ENCODE measurements at places on chromosomes 3 and 15.

DNA sequence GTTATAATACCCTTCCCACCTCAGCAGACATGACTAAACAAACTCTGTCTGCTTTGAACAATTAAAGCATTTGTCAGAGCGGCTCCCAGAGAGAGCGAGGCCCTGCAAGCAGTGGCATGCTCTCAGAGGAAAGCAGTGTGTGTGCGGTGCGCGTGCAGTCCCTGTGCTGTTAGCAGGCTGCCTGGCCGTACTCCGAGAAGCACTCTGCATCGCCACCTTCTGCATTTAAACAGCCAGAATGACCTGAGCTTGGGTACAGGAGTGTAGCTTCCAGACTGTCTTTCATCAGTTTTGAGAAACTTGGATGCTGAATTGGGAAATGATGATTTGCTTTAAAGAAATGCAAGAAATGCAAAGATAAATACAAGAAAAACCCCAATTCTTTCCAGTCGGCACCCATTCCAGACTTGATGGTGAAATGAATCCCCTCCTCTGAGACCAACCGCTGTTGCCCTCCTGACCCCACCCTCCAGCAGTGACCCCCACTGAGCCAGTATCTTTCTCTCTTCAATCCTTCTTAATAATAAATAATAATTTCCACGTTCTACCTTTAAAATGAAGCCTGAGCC lies 113.5 kb downstream of the VGLL4 start:
- DNase-seq = peak; percentile 70

DNA sequence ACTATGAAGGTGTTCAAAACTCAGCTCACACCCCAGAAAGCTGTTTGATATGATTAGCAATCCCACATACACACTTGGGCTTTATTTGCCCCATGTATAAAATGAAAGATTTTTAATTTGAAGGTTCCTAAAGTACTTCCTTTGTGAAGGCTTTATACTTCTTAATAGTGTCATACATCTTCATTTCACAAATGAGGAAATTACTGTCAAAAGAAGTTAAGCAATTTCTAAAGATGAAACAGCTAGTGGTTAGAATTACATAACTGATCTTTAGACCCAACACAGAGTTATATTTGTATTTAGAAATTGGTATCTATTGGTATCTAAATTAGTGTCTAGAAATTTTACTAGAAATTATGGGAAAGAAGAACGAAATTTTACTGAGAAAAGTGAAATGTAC lies 7.1 kb downstream of the CD200R1 start:
- no peak for DNase-seq

GRCh38 chr3:88433568-88433967 lies 283.8 kb downstream of the C3orf38 start:
- no peak for DNase-seq

DNA sequence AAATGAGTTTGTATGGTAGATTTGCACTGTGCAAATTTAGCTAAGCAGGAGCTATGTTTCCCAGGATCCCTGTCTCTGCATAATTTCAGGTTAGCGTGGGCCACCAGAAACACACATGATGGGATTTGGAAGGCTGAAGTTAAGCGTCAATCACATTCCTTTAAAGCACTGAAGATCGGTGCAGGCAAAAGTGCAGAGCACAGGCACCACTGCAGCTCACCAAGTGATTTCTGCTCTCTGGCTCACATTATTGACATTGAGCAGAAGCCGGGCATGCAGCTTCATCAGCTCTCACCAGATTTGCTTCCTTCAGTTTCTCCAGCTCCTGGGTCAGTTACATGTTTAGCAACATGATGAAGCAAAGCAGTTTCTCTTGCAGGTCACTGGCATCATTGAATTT lies 256.4 kb upstream of the TGFBR2 start:
- no peak for DNase-seq

- no peak for DNase-seq
Measured at GRCh38 chr15:93274257-93274656, 185.2 kb upstream of the RGMA start.

- no peak for DNase-seq
Measured at GRCh38 chr3:190444006-190444405, 5.7 kb downstream of the TMEM207 start.

GRCh38 chr3:38154033-38154494 lies 11.3 kb upstream of the OXSR1 start:
- peak; percentile 72 for DNase-seq

DNA sequence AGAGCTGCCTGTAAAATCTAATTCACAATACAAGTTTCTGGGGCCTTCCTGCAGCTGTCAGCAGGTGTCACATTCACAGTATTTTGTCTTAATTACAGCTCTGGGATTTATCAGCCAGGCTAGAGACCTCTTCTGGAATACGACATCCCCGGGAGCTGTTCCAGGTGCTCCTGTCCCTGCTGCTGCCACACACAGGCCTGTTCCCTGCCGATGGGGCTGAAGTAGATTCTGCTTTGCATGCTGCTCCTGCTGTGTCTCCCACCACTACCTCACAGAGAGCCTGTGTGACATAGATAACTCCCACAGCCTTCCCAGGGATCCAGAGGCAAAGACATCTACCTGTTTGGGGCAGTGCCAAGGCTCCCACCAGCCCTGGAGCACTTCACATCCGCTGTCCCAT lies 20.4 kb downstream of the COLQ start:
- DNase-seq = no peak

- DNase-seq = no peak
Measured at GRCh38 chr3:122146466-122146865, 37.0 kb upstream of the CASR start.

DNA sequence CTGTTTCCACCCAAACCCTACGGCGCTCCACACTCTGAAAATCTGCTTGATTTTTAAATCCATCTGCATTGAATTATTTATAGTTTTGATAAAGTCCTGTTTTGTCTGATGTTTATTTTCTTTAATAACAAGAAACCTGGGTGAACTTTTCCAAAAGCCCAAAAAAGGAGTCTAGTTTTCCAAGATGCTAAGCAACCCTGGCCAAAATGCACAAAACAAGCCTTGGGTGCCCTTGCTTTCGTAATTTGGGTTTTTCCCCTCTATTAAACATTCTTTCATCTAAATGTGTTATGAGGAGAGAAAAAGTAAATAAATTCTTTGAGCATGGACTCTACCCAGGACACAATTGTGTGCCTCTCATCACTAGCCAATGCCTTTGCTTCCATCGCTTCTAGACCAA lies 468.9 kb downstream of the MCTP2 start:
- no peak for DNase-seq

DNA sequence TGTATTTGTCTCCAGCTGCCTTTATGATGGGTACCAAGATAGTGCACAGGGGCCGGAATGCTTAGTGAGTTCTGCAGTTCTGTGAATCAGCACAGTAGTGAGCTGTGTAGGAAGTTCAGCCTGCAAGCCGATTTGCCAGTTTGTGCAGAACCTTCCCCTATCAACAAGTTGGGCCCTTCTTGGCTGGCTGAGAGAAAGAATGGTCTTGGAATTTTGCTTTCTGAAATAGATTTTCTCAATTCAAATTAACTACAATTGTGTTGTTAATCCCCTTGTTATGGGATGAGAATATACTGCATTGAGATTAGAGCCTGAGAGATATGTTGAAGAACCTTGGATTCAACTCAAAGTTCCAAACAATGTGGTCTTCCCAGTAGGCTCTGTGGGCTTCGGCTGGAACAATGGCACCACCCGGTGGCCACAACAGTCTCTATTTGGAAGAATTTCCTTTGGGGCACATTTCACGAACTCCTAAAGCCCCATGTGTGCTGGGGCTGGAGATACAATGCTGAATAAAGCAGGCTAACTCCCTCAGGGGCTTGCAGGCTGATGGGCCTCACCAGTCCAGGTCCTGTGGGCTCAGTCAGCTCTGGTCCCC lies 59.1 kb downstream of the TRIM42 start:
- peak; percentile 65 for DNase-seq

- peak; percentile 74 for DNase-seq
Measured at GRCh38 chr3:36196058-36196457, 184.2 kb upstream of the STAC start.

DNA sequence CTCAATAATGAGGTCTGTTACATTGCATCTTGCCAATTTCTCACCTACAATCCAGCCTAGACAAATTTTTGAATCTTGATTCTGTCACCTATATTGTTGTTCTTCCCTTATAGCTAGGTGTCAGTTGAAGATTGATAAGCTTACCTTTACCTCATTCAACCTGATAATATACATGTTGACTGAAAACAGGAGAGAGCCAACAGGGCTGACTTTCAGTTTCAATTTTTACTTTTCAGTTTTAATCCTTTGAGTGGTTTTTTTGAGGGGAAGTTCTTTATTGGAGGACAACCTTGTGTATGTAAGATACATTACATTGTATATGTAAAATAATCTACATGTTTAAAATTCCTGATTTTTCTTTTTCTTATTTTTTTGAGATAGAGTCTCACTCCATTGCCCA lies 5.8 kb downstream of the ATP13A5 start:
- no peak for DNase-seq

DNA sequence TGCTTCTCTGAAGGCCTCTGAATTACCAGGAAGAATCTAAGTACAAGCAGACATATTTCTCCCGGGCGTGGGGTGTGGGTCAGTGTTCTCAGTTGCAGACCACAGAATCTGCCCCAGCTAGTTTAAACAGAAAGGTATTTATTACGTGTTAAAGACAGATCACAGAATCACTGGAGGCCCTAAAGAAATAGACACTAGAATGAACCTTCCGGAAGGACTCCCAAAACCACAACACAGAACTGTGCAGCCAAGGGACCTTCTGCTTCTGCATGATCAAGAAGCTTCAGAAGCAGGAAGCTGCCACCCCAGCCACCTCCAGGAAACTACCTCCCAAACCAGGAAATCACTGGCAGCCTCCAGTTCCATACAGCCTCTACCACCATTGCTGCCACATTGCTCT lies 32.7 kb upstream of the ZFAND6 start:
- no peak for DNase-seq

DNA sequence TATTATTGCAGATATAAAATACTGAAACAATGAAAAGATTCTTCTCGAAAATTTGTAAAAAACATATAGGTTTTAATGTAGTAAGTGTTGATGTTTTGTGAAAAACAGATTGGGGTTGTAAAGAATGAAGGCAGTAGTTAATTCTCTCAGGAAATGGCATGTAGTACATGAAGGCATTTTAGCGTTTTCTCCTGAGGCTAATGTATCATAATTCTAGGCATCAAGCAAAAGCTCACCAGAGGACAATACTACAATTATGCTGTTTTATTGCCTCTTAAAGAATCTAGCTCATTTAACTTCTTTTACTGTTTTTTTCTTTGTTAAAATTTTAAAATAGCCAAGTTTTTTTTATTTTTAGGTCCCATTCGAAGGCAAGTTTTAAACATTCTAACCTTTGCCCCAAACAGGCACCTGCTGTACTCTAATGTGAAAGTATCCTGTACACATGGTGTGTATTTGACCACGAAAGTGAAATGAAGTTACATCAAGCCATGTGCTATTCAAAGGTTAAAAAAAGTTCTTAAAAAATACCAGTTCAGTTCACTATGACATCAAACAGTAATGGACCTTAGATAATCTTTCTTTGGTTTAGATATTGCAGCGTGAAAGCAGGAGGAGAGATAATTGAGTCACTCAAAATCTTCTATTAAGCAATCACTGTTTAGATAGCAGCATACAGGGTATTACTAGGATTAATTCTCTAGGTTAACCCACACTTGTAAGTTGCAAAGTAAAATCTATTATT lies 163.6 kb downstream of the ECT2 start:
- DNase-seq = no peak

DNA sequence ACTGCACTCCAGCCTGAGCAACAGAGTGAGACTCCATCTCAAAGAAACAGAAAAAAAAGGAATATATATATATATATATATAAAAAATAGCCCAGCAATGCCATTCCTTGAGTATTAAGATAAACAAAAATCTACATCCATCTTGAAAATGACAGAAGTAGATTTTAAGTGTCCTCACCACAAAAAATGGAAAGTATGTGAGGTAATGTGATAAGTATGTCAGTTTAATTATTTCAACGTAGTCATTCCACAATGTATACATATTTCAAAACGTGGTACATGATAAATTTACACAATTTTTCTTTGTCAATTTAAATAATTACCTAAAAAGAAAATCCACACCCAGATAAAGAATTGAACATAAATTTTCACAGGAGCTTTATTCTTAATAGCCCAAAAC lies 54.9 kb downstream of the HCN4 start:
- no peak for DNase-seq

GRCh38 chr3:66582721-66583423 lies 82.0 kb upstream of the LRIG1 start:
- DNase-seq = peak; percentile 72

- no peak for DNase-seq
Measured at GRCh38 chr3:131386429-131387165, 5.0 kb downstream of the NUDT16 start.

DNA sequence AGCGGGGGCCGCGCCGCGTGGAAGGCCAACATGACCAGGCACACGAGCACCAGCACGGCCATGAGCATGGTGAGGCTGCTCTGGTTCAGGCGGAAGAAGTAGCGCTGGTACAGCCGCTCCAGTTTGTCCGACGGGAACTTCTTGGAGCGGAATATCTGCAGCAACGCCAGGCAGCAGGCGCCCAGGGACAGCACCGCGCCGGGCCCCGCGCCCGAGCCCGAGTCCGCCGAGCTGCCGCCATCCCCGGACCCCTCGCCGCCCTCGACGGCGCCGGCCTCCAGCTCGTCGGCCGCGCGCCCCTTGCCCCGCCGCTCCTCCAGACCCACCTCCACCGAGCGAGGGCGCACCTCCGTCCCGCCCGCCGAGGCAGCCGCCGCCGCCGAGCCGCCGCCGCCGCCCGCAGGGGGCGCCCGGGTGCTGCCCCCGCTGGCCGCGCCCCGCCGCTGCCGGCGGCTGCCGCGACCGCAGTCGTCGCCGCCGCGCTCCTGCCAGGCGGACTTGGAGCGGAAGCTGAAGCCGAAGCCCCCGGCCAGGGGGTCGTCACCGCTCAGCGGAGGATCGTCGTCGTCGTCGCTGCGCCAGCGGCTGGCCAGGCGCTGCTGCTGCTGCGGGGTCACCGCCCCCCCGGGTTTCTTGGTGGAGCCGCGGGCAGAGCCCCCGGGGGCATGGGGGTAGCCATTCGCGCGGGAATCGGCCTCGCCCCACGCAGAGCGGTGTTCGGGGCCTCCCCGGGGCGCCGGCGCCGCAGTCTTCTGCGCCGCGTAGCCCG lies 957 bp downstream of the ADCY5 start:
- no peak for DNase-seq

- DNase-seq = no peak
Measured at GRCh38 chr3:15845475-15845874, 47.7 kb upstream of the ANKRD28 start.

GRCh38 chr15:49908236-49908932 lies 210.6 kb downstream of the ATP8B4 start:
- peak; percentile 23 for DNase-seq

DNA sequence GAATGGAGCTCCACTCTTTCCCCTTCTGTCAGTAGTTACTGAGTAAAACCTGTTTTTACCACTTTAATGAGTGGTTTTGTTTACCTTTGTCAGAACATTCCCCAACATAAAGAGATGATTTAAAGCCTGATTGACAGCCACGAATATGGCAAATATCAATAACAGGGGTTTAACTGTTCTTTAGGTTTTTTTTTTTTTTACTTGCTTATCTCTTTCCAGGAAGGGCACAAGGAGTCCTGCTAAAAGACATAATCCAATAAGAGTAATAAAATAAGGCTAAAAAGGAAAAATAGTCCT lies 11.5 kb upstream of the UBE2Q2 start:
- DNase-seq = no peak

GRCh38 chr15:87944050-87944449 lies 312.5 kb downstream of the NTRK3 start:
- DNase-seq = no peak
